ENCODE measurements at places on chromosomes 13 and 19.

GRCh38 chr13:50386541-50387050 lies 371.4 kb downstream of the KCNRG start:
- no peak for DNase-seq

DNA sequence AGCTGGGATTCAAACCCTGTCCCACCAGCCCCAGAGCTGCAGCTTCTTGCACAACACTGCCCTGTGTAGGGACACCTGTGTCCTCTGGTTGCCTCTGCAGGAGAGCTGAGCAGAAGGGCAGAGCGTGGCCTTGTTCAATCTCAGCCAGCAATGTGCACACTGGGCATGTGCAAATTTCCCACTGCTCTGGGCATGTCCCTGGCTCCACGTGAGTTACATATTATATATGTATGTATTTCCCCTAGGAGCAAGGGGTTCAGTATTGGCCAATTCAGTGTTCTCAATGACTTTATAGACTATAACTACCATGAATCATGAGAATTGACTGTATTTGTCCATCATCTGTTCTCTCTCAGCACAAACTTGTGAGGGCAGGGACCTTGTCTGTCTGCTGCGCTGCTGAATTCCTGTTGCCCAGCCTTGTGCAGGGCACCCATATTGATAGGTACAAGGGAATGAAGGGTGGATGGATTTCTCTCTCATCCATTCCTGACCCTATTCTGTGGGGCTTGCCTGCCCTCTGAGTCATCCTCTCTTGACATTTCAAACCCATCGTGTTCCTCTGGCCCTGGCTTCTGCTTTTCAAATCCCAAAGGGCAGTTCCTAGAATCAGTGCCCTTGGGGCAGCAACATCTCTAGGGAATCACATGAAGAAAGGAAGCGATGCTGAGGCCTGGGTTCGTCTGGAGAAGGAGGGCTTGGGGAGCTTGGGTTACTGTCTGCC lies 69.7 kb downstream of the ERICH6B start:
- no peak for DNase-seq

DNA sequence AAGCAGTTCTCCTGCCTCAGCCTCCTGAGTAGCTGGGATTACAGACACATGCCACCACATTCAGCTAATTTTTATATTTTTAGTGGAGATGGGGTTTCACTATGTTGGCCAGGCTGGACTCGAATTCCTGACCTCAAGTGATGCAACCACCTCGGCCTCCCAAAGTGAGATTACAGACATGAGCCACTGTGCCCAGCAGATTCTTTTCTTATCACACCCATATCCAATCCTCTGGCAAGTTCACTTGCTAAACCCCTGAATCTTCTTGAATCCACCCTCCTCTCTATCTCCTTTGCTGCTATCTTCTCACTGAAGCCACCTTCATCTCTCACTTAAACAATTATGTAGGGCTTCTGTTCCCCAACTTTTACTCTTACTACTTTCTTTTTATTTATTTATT lies 17.5 kb downstream of the TMEM143 start:
- no peak for DNase-seq

GRCh38 chr13:34913040-34913439 lies 29.0 kb upstream of the NBEA start:
- no peak for DNase-seq

GRCh38 chr13:78102121-78102677 lies 183.6 kb upstream of the EDNRB start:
- DNase-seq = no peak

GRCh38 chr13:109672545-109672944 lies 113.8 kb downstream of the IRS2 start:
- no peak for DNase-seq

DNA sequence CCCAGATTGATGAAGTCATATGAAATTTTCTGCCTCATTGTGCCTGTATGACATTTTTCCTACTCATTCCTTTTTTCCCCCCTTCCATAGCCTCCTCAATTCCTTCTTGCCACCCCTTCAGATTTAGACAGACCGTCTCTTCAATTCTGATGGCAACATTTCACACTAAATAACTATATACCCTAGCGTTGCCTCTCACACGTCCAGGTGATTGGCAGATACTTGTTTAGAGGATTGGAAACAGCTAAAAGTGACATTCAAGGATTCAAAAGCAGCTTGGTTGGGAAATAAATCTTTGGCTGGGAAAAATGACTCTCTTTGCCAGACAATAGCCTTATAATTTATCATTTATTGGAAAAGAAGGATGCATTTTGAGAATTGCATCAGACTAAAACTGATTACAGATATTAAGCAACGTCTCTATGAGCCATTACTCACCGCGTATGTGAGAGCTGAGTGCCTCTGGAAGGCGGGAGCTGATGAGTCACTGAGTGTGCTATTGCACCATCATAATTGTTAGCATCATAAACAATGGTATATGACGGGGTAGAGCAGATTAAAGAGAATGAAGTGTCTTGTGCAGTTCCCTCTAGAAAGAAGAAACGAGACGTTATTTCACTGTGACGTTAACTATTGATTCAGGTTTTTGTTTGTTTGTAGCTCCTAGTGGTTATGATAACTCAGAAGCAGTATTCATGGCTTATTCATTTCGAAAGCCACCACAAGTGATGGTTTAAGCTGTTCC lies 61.1 kb upstream of the FAM216B start:
- DNase-seq = no peak

DNA sequence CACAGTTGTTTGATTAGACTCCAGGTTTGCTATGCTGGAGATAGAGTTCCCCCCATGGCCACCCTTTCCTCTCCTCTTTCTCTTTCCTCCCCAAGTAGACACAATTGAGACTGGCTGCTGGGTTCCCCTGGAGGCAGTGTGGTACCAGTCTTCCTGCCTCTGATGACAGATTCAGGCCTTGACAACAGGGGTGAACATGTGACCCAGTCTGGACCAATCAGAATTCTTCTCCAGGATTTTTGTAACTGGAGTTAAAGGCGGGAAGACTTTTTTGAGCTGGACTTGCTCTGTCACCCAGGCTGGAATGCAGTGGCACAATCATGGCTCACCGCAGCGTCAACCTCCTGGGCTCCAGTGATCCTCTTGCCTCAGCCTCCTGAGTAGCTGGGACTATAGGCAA lies 48.7 kb downstream of the CCNE1 start:
- no peak for DNase-seq

DNA sequence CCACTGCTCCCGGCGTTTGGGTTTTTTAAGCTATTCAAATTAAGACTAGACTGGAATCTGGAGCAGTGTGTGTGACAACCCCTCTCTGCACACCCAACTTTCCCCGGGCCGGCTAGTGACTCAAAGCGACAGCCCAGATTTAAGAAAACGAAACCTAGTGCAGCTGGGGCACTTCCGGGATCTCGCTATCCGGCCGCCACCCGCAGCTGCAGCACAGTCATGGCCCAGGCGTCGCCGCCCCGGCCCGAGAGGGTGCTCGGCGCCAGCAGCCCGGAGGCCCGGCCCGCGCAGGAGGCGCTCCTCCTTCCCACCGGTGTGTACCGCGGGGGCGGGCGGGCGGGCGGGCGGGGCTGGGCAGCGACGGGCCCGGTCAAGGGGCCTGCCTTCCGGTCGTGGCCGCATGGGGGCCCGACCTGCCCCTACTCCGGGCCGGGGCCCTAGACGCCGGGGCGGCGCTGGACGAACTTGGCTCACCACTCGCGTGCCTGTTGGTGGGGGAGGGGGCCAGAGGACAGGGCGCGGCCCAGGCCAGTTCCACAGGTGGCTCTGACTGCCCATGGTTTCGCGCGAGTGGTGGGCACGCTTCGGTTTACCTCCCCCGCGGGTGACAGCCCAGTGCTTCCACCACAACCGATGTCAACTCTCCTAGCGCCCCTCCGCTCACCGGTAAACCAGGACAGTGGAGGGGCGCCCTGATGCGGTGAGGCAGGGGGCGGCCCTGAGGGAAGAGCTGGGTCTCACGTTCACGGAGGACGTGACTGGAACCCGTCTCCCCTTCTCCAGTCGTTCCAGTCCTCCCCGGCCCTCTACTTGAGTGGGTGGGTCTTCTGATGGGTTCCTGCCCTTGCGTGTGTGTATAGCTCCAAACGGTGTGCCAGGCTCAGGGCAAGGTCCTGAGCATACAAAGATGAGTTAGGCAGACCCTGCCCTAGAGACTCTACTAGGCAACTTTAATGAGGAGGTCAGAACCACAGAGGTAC lies at the start of gene PHF11:
PHF11 (plus strand) TSS at position 171 of the 980 bp plus-strand sequence; CDS start at position 220, 49 bp downstream.
- DNase-seq = peak; percentile 86

GRCh38 chr13:113489171-113489548 lies 1.4 kb downstream of the DCUN1D2 start:
- no peak for DNase-seq

DNA sequence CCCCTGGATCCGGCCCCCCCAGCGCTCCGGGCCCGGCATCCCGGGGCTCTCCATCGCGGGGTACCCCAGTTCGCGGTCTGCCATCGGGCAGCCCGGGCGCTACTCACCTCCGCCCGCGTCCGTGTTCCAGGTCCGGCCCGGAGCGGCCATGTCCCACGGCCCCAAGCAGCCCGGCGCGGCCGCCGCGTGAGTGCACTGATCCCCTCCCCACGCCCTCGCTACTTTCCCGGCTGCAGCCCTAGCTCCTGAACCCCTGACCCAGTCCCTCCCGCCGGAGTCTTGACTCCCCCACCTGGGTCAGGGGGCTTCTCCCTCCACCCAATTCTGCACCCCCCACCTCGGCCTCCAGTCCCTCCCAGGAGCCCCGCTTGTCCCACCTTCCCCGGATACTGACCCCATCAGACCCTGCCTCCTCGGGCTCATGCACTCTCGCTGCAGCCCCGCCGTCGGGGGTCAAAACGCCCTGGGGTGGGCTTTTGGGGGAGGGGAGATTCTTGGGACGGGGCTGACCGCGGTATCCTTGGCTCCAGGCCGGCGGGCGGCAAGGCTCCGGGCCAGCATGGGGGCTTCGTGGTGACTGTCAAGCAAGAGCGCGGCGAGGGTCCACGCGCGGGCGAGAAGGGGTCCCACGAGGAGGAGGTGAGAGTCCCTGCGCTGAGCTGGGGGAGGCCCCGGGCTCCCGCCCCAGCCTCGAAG lies 566 bp downstream of the HMG20B start:
- DNase-seq = no peak

- DNase-seq = no peak
These were observed 31.1 kb downstream of the ITM2B start for GRCh38 chr13:48264058-48264457.

- DNase-seq = no peak
These were observed 365.9 kb downstream of the FGF14 start for GRCh38 chr13:102035969-102036368.

All from central memory CD4-positive, alpha-beta T cell (primary cell).